Posterior cingulate gyrus (tissue), 11 donors: ENCODE measurements at places on chromosomes 6 and 20.

- no peak for DNase-seq
Measured at GRCh38 chr6:18246205-18246604, 18.1 kb downstream of the DEK start.

DNA sequence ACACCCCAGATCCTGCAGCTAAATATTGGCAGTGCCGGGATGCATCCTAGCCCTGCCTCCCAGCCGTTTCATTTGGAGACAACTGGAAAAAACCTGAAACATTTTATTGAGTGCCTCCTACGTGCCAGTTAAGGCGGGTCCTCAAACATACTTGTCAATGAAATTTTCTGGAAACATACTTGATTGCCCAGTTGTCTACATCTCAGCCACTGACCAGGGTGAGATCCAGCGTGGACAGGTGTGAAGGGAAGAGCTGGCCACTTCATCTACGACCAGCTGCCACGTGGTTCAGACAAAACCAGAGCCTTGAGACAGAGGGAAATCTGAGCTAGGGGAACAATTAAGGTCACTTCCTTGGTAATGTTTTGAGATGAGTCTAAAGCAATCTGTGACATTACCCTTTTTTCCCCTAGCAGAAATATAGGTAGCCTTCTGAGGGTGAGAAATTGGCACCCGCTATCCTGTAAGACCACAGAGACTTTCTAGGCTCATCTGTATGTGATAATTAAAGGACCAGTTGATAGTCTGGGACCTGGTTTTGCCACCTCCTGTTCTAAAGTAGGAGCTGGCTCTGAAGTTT, 116.3 kb upstream of the MTHFD1L start:
- no peak for DNase-seq

- DNase-seq, result no peak
Measured at GRCh38 chr20:35662551-35662950, 2.1 kb downstream of the CPNE1 start.

DNA sequence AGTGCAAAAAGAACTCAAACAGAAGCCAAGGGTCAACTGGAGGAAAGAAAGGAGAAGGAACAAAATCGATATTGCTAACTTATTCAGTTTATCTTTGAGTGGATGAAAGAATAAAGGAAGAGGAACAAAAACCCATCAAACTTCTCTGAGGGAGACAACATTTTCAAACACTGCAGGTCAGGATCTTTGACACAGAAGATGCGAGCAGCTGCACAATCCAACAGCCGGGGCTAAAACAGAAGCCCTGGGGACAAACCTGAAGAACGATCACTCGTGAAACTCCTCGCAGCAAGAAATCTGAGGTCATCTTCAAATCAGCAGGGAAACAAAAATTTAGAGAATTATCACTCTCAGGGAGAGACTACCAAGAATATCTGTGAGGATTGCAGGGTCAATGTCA, 14.2 kb downstream of the SLC23A2 start:
- no peak for DNase-seq

GRCh38 chr6:44734886-44735629, 347.6 kb downstream of the CDC5L start:
- DNase-seq, result no peak
